Right renal pelvis (tissue), 4 donors: ENCODE measurements at places on chromosomes 12 and 14.

DNA sequence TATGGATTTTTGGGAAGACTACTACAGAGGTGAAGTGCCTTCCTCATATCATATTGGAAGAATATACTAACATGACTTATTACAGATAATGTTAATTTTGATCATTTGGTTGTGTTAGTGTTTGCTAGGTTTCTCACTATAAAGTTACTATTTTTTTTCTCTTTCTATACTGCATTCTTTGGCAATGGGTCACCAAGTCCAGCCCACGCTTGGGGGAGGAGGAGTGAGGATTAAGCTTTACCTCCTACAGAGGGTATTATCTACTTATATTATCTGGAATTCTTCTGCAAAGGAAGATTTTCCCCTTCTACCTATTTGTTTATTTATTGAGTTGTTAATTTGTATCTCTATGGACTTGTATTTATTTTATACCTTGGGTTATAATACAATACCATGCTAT is 31.5 kb downstream of the SCN8A start:
- DNase-seq, result no peak

DNA sequence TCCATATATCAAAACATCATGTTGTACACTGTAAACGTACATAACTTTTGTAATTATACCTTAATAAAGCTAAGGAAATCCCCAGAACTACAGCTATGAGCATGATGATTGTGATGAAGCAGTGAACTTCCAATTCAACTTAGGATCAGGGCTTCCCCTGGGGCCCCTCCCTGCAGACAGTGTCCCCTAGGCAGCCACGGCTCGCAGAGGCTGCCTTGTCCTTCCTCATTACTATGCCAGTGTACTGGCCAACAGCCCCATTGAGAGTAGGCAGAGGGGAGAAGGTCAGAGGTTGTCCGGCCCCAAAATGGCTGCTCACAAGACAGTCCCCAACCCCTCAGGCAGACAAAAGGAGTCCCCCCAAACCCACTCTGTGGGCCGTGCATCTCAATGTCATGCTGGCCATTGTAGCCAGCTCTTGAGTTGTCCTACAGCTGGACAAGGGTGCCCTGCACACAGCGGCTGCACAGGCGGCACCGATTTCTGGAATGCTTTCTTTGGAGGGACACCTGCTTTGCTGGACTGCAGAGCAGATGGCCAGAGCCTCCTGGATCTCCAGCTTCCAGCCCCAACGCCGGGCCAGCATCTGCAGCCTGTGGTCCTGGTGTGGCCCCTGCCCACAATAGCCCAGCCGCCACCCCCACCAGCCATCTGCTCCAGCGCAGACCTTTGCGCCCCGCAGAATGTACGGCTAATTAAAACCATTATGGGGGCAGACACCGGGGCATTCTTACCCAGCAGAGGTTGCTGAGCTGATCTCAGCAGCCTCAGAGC is 46.1 kb downstream of the NIN start:
- no peak for DNase-seq

DNA sequence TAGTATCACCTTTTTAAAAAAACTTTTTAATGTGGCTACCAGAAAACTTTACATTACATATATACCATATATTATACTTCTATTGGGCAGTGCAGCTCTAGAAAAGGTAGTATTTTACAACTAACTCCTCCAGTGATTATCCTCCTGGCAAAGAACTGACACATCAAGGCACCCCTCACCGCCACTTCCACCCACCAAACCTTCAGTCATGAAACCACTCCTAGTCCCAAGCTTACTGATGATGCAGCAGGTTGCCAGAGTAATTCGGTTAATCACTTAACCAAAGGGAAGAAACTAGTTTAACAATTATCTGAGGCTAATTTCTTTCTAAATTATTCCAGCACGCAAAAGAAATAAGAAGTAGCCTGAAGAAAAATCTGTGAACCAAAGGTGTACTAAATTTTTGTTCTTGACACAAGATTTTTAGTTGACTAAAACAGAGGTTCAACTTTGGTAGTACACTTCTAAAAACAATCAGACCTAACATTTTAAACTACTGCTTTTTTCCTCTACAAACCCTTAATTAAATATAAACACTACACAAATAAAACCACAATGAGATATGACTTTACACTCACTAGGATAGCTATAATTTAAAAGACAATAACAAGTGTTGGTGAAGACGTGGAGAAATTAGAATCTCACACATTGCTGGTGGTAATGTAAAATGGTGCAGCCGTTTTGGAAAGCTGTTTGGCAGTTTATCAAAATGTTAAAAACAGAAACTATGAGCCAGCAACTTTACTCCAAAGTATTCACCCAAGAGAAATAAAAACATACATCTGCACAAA is 16.7 kb downstream of the SPPL3 start:
- DNase-seq, result no peak

- no peak for DNase-seq
Measured at GRCh38 chr14:89650077-89650978, 233.3 kb upstream of the FOXN3 start.

DNA sequence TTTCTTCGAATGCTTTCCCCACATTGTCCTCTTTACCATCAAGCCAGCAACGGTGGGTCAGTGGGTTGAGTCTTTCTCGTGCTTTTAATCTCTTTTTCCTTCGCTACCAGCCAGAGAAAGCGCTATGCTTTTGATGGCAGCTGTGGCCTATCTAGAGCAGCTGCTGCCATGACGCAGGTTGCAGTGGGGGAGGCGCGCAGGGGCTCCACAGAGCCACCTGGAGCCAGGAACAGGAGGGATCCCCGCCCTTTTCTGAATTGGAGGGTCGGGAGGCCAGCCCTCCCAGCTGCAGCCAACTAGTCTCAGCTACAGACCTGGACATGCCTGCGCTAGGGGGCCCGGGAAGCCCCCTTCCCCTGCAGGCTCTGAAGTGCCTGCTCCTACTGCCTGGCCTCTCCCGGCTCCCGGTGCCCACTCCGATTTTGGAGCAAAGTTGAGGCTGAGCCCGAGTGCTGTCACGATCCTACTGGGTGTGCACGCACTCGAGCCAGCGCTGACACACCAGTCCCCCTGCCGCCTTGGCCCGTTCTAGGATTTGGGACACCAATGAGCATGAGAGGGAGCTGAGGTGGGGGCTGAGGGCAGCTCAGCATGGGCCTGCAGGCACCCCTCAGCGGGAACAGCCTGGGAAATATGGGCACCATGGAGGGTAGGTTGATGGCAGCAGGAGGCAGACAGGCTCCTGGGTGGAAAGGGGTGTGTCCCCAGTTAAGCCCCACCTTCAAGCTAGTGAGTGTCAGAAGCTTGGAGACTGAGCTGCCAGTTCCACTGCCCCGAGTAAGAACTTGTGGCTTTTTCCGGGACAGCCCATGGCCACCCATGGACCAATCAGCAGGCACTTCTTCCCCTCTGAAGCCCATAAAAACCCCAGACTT is 784.2 kb downstream of the SLC6A15 start:
- no peak for DNase-seq

DNA sequence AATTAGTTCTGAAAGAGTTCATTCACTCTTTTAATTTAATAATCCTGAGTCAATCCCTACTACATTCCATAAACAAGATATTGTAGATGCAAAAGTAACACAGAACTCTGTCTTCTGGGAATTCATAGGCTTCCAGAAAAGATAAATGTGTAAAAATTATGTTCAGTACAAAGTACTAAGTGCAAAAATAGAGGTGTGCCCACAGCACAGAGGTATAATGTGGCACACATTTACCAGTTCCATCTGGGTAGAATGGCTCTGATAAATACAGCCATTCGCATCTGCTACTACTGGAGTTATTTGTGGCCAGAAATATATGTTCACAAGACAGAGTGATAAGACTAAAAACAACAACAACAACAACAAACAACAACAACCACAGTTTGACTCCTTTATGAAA is 111.6 kb upstream of the PTPRB start:
- DNase-seq, result no peak

GRCh38 chr12:6778574-6779550 is 6.5 kb downstream of the LAG3 start:
- DNase-seq, result peak; percentile 92

- DNase-seq, result no peak
Measured at GRCh38 chr12:50047693-50048250, 9.6 kb upstream of the ASIC1 start.

GRCh38 chr12:111842556-111843396 is 748 bp downstream of the MAPKAPK5 start:
- DNase-seq, result no peak

DNA sequence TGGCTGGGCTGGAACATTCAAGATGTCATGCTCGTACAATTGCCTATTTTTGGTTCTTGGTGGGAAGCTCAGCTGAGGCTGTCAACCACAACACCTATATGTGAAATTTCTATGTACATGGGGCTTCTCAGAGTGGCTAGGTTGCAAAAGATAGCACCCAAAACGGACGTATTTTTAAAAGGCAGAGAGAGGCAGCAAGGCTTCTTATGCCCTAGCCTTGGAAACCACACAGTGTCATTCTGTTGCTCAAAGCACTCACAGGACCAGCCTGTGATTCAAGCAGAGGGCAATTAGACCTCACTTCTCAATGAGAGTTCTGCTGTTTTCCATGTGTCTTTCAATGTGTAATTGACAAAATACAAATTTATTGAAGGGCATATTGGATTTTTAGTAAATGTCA is 134.0 kb downstream of the GXYLT1 start:
- no peak for DNase-seq

DNA sequence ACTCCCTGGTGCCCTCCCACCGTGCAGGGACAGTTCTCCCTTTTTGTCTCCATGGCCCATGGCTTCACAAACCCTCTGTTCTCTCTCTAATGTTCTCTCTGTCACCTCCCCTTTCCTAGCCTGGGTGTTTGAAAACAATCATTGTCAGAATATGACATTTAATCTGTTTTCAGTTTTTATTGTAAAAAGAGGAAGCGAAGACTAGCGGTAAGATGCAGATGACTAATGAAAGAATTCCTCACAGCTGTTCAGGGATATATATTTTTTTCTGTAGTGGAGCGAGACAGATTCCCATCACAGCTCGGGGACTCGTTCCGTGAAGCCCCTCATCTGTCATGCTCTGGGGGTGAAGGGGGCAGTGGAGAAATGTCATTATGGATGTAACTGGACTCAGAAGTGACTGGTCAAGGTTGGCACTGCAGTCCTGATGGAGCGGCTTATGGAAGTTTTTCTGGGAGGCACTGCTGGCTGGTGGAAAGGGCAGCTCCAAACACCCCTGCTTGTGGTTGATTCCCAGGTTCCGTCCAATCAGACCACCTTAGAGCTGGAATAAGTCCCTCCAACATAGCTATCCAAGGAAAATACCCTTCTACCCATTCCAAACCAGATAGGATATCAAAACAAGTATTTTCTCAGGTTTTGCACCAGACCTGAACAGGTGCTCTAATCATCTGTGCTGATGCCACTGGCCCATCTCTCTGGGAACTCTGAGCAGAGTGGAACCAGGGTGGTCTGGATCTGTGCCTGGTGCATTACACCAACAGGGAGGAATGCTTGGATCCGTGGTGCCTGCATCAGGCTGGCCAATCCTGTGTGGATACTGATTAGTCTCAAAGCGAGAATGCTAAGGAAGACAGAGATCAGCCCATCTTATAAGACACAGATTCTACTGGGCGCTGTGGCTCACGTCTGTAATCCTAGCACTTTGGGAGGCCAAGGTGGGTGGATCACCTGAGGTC is 84.7 kb downstream of the GPATCH2L start:
- no peak for DNase-seq

- DNase-seq, result no peak
Measured at GRCh38 chr14:89551955-89552354, 134.9 kb upstream of the FOXN3 start.

GRCh38 chr12:45388545-45388944 is 172.7 kb downstream of the ANO6 start:
- peak; percentile 2 for DNase-seq

DNA sequence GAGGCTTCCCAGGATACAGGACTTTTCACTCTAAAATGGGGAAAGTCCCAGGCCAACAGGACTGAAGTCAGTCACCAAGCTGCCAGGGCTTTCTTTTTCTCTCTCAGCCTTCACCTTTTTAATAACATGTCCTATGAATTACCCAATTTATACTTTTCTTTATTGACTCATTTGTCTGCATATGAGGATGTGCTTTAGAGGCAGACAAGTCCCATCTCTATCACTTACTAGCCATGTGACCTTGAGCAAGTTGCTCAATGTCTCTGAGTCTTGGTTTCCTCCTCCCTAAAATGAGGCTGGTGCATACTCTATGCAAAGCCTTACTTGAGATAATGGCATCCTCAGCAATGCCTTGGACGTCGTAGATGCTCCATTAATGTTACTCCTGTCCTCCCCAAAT is 98.1 kb upstream of the TMPO start:
- no peak for DNase-seq

GRCh38 chr12:122318607-122319605 is 52.6 kb upstream of the VPS33A start:
- DNase-seq, result no peak

DNA sequence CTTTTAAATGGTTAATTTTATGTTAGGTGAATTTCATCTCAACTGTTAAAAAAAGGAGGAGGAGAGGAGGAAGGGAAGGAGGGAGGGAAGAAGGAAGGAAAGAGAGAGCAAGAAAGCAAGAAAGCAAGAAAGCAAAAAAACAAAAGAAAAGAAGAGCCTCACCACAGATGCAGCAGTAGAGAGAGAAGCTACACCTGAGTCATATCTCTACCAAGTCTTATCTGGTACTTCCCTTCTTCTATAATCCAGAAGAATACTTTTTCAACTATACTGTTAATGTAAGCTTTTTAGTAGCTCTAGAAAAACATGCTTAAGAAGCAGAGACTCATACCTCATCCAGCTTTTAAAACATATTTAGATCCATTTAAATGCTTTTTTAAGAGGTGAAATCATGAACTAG is 5.6 kb upstream of the IL26 start:
- DNase-seq, result no peak

GRCh38 chr14:61417883-61418455 is 96.6 kb downstream of the PRKCH start:
- DNase-seq, result no peak

DNA sequence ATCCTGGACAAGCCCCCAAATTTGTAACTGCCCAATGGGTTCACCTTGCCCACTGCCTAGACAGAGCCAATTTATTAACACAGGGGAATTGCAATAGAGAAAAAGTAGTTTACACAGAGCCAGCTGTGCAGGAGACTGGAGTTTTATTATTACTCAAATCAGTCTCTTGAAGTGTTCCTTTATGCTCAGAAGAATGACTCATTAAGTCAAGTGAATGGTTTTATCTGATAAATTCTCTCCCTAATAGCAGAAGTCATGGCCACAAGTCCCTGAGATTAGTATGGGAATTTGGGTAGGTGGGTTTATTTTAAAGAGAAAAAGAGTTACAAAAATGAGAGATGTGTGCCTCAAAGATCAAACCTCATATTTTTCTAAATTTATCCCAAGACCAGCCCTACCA is 122.8 kb upstream of the NUDT4 start:
- DNase-seq, result no peak

GRCh38 chr12:131827961-131828534 is at the start of gene MMP17:
Gene MMP17 (plus strand): TSS chr12:131828393. CDS start chr12:131828495, 102 bp downstream.
- no peak for DNase-seq

GRCh38 chr12:95202691-95203486 is 14.4 kb downstream of the FGD6 start:
- DNase-seq, result no peak

GRCh38 chr12:70581208-70581607 is 56.0 kb downstream of the PTPRB start:
- no peak for DNase-seq

GRCh38 chr12:52254965-52255751 is 19.3 kb upstream of the KRT86 start:
- DNase-seq, result no peak
